ENCODE measurements at places on chromosomes 5 and 9.

DNA sequence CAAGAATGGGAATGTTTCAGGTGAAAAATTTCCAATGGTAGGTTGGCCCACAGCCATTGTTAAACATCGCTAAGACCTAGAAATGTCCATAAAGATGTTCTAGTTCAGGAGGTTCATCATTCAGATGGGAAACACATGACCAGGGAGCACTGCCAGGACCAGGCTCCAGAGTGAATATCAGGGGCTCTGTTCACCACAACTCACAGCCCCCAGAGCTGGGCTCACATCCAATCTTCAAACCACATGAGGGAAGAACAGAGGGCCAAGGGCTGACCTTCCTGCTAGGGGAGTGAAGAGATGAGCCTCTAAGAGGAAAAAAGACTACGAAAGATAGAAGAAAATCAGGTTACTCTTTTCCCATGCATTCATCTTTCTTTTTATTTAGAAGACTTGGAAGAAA lies 205.8 kb downstream of the SEMA5A start:
- no peak for DNase-seq

GRCh38 chr9:120692901-120693699 lies 21.2 kb downstream of the MEGF9 start:
- DNase-seq, result no peak

DNA sequence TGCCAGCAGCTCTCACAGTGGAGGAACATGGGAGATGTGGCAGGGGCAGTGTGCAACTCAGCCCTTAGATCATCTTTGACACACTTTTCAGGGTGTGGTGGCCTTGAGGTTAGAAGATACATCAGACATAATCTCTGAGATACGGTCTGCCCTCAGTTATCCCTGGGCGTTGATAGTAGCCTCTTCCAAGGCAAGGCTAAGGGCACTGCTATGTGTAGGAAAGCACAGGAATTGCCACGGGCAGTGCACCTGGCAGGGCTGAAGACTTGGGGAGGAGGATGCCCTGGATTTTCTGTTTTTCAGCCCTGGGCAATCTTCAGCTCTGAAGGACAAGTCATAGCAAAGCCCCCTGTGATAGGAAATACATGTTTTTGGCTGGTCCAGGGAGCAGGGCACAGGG lies 206.7 kb downstream of the GOLPH3 start:
- no peak for DNase-seq

DNA sequence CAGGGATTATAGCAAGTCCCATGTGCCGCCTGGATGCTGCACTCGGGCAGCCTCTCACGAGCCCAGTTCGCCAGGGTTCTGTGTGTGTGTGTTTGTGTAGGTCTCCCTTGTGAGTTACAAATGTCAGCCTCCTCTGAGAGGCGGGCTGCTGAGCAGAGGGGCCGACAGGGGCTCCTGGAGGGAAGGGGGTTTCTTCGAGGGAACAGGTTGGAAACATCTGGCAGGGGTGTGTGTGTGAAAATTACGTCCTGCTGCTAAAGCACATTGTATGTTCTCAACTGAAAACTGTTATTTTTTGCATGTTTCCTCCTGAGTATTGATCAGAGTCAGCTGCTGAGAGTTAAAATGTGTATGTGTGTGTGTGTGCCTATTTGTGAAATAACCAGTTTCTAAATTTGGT lies 9.7 kb downstream of the GALNT10 start:
- no peak for DNase-seq

- DNase-seq, result no peak
Measured at GRCh38 chr5:138719811-138720210, 33.4 kb upstream of the CTNNA1 start.

GRCh38 chr5:143593723-143594122 lies 190.2 kb upstream of the NR3C1 start:
- DNase-seq, result no peak

All from DMS 273 treated with DMSO at 0.1 percent for 48 hours (cell line).